Osteoblast (primary cell): ENCODE measurements at places on chromosomes 3 and 15.

DNA sequence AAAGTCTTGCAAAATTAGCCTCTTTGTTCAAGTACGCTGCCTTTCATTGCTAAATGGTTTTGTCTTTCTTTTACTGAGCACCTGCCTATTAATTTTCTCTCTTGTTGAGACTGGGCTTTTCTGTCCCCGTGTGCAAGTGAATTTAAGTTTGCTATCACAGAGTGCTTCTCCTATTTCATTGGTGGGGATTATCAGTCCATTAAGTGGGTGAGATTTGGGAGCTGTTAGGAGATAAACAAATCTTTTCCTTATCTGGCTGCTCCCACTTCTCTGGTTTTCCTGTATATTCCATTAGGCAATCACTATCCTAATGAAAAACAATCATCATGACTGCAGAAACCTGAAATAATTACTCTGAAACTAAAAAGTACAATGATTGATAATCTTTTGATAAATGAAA is 254.2 kb downstream of the NR1D2 start:
- no peak for DNase-seq

DNA sequence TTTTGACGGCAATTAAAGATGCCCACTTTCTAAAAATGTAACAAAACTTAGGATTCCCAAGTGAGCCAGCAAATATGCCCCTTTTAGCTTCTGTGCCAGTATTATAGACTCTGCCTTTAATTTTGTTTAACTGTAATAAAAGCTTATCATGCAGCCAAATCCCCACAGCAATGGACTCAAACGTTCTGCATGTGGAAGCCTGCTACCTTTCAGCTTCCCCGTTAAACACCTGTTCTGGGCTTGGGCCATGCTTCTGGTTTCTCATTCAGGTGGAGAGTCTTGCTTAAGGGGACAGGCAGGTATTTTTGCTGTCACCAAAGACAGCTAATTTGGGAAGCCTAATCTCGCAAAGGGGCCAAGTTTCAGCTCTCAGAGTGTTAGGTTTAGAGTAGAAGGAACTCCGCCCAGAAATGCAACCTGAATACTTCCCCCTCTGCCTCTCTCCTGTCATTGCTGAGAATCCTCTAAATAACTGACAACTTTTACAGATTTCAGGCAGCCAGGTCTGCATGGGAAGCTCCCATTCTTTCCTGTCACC is 399.4 kb upstream of the ATP11B start:
- no peak for DNase-seq

DNA sequence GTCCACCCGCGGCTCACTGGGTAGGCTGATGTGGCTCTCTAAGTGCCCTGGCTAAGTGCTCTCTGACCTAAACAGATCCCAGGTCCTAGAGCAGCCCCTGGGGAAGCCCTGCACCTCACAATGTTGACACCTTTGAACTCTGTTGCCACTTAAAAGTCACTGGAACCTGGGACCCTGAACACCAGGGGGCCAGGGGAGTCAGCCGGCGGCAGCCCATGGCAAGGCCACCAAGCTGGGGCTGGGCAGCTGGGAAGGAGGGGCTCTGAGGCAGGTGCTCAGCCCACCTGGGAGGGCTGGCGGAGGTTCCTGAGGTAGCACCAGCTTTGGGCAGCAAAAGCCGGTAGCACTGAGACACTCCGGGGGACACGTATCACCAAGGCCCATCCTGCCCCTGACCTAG is 129.0 kb downstream of the CHSY1 start:
- DNase-seq: no peak

DNA sequence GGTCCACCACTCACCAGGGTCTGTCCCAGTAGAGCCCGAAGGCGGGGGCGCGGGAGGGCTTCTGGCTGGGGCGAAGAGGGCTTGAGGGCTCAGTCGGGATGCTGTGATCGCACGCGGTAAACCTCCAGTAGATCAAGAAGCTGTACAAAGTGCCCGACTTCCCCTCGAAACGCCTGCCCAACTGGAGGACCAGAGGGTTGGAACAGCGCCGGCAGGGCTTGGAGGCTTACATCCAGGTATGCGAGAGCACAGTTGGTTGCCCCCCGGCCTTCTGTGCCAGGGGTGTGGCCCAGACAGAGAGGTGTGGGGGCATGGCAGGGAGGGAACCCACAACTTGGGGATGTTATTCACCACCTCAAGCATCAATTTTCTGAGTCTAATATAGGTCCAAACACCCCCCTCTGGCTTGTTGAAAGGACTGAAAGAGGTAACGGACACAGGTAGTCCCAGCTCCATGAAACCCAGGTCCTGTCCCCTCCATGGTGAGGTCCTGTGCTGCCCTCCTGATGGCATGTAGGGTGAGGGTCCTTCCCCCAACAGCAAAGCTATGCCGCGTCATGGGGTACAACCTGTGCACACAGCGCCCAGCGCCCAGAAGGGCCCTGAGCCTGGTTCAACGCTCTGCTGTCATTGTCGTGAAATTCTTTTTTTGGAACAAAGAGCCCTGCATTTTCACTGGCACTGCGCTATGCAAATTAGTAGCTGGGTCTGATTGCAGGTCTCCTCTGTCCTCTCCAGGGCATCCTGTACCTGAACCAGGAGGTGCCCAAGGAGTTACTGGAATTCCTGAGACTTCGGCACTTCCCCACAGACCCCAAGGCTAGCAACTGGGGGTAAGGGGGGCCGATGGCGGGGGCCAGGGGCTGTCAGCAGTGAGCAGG is 1.2 kb downstream of the SNX22 start:
- peak; percentile 86 for DNase-seq

DNA sequence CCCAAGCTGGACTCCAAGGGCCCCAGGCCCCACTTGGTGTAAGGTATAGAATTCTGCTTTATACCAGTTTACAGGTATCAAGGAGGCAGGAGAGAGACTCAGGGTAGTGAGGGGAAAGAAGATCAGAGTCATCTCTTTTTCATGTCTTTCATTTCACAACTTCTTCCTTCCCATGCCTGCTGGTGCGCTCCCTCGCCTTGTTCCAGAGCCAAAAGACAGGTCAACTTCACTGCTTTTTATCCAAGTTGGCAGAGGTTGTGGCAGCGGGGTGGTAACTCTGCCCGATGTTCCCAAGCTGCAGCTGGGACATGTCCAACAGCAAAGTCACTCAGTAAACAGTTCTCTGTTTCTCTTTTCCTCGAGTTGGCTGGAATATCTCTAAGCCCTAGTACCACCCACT is 86.3 kb upstream of the TCF12 start:
- DNase-seq: no peak

GRCh38 chr3:55690177-55690576 is 203.1 kb upstream of the WNT5A start:
- no peak for DNase-seq

GRCh38 chr3:65995030-65995429 is 43.7 kb downstream of the MAGI1 start:
- DNase-seq: no peak

GRCh38 chr15:66743703-66744536 is 41.9 kb downstream of the SMAD6 start:
- peak; percentile 73 for DNase-seq

DNA sequence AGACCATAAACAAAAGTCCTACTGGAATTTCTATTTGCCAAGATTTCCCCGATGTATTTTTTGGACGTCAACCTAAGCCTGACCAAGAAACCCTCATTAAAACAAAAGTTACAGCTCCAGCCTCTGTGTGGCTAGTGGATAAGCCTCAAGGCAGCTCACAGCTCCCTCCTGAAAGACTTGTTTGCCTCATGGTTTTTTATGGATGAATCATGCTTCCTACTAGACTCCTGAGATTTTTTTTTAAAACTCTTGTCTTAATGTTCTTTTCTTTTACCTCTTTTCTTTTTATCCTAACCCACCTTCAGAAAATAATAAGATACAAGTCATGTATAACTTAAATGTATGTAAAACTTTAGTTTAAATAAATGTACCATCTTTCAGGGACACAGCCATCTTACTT is 52.4 kb downstream of the SUCNR1 start:
- peak; percentile 96 for DNase-seq

GRCh38 chr3:47404955-47405790 is 24.4 kb downstream of the PTPN23 start:
- peak; percentile 97 for DNase-seq

DNA sequence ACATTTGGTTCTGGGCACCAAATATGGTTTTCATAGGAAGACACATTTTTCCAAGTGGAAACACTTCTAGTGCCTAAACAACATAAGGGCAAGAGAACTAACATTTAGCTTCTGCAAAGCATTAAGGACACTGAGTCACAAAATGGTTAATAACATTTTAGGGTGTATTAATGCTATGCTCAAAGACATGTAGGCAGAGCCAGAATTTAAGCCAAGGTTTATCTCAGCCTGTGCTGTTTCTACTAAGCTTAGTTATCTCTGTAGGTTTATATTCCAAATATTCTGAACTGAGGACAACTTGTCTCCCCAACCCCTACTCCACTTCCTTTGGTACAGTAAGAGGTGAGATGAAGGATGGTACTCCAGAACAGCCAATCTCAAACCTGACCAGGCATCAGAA is 54.1 kb upstream of the AKAP13 start:
- DNase-seq: no peak

GRCh38 chr3:119468041-119468440 is 722 bp upstream of the POGLUT1 start:
- no peak for DNase-seq

- DNase-seq: no peak
These were observed 200.7 kb downstream of the KCNH8 start for GRCh38 chr3:19348941-19349564.

DNA sequence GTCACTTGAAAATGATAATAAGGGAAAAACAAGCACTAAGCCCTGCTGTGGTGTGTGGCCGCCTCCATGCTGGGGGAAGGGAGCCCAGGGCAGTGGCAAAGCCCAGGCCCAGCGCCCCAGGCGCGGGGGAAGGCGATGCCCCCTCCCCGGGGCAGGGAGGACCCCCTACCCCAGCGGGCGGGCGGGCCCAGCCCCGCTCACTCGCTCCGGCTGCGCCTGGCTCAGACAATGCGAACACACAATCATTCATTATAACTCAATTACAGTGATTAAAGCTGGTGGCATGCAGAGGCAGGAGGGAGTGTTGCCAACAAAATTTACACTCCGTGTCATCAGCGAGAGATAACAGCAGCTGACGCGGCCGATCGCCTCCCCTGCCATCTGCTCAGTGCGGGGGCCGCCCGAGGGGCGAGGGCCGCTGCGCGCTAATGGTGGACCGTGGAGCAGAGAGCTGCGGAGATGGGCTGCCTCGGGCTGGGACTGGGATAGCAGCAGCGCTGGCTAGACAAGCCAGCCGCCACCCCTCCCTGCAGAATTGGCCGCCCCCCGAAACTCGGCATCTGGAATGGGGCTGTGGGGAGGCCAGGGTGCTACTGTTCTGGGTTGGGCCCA is 64.1 kb downstream of the TLE3 start:
- DNase-seq: peak; percentile 64

GRCh38 chr3:15271785-15272381 is 60.5 kb downstream of the SH3BP5 start:
- DNase-seq: peak; percentile 51

DNA sequence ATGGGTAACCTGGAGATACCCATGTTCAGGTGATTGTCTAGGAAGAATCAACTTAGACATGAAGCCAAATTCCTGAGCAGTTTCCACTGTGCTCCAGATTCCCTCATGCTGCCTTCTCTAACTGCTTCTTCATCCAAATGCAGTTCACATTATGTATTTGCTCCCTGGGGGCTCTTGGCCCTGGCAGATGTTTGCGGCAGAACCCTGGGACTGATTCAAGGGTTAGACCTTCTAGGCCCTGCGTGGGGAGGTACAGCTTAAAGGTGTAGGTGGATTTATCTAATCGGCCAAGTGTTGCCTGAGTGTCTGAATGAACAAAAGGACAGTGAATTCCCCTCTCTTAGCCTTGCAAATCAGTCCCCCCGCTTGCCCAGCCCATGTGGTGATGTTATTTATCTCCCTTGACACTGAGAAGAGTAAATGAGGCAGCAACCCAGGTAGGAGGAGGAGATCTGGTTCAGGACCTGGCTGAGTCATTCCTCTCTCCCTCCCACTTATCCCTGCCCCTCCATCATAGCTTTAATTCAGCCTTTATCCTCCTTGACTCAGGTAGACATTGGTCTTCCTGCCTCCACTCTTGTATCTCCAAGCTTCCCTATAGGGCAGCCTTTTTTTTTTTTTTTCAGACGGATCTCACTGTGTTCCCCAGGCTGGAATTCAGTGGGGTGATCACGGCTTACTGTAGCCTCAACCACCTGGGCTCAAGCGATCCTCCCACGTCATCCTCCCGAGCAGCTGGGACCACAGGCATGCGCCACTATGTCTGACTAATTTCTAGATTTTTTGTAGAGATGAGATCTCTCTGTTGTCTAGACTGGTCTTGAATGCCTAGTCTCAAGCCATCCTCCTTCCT is 54.8 kb downstream of the MAGEF1 start:
- DNase-seq: no peak

DNA sequence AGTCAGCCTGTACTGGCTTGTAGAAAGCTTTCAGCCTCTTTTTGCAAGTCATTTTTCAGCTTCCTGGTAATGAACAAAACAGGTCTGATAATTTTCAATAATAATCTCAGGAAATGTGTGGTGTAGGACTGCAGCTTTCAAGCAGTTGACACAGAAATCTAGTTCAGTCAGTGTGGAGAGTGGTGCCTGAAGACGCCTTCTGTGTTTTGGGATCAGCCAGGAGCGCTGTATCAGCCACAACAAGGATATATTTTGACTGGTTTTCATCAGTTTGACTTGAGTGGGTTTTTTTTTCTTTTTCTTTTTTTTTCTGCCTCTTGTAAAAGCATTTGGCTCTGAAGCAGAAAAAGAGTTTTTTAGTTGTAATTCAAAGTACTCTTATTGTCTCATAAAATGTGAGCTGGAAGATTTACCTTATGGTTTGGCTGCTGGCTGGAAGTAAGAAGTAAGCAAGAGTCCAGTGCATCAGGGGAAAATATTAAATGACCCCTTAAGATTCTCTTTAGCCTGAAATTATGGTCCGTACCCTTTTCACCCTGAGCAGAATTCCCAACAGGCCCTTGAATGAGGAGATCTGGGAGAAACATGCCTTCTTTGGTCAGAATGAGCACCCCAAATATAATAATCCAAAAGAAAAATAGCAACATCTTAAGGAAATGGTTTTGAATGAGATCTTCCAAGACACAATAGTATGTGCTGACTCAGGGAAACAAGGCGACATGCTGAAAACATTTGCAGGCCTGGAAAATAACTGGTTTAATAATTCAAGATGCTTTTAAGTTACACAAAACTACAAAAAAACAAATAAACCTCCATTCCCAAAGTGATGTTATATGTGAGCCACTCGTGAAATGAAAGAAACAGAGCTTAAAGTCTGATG is 332.7 kb upstream of the ADAMTS9 start:
- peak; percentile 14 for DNase-seq
